Germinal center (tissue), 1 donor: ENCODE measurements at places on chromosomes 16 and 17.

GRCh38 chr17:40625311-40625710 is 22.3 kb downstream of the SMARCE1 start:
- DNase-seq: no peak

GRCh38 chr17:63950940-63951907 is 19.1 kb upstream of the CD79B start:
- peak; percentile 79 for DNase-seq

DNA sequence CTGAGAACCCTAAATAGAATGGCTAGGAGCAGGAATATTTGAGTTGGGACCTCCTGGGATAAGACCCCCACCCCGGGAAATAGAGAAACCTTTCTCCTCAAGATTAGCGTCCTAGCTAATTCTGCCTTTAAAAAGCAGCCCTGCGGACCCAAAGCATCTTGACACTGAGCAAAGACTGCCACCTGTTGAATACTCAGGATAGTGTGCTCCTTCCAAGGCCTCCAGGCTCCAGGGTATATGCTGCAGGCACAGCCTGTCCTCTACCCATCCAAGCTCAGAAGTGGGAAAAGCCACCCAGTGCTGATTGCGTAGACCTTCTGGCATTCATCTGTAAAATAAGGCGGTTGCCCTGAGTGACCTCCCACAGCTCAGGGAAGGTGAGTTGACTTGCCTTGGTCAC is 456.2 kb upstream of the DYNLRB2 start:
- no peak for DNase-seq

GRCh38 chr16:53084141-53084541 is 29.4 kb downstream of the CHD9 start:
- DNase-seq: no peak

DNA sequence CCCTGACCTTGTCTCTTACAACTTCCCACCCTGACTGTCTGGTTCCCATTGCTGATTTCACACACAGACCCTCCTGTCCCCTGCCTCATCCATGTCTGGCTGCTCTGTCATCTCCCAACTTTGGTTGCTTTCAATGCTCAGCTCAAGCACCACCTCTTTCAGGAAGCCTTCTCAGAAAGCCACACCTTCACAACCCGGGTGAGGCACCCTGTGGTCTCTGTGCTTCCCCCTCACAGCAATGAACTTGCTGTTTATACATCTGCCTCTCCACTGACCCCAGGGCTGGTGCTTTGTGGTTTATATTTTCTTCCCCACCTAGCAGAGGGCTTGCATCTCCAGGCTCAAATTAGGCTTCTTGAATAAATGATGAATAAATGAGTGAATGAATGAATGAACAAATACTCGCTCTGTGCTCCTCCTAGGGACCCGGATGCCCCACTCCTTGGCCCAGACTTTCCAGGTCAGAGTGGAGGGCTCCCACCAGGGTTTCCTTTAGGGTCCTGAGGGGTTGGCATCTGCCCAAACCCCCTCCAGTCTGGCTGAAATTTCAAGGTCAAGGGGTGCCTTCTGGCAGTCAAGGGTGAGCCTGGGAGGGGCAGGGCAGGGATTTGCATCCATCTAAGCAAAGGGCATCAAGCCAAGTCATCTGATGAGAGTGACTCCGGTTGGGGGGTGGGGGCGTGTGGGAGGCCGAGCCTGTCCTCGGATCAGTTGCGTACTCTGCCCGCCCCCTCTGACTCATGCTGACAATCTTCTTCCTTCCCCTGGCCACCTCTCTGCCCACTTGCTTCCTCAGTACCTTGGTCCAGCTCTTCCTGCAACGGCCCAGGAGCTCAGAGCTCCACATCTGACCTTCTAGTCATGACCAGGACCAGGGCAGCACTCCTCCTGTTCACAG is at the start of gene ITGAX:
Gene ITGAX, plus strand, starts transcription at position 783 of the 898 bp plus-strand sequence. Its CDS starts 79 bp downstream, at position 862.
- peak; percentile 44 for DNase-seq

DNA sequence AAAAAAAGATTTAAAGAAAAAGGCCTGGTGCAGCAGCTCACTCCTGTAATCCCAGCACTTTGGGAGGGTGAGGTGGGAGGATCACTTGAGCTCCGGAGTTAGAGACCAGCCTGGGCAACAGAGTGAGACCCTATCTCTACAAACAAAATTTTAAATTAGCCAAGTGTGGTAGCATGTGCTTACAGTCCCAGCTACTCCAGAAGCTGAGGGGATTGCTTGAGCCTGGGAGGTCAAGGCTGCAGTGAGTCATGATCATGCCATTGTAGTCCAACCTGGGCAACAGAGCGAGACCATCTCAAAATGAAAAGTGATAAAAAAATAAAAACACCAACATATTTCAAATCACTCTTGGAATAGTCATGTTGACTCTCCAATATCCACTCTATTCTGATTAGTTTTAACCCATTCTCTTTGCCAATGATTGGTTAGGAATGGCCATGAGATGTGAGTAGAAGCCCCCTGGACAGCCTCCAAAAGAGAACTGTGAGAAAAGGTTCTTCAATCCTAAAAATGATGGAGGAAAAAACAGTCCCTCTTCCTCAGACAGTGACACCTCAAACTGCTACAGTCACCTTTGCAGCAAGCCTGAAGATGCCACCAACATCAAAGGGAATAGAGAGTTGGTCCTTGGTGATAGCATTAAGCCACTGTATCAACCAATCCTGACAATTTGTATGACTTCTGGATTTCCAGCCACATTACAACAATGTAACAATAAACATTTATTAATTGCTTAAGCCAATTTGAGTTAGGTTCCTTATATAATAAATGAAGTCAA is 2.9 kb upstream of the KANSL1 start:
- DNase-seq: no peak

DNA sequence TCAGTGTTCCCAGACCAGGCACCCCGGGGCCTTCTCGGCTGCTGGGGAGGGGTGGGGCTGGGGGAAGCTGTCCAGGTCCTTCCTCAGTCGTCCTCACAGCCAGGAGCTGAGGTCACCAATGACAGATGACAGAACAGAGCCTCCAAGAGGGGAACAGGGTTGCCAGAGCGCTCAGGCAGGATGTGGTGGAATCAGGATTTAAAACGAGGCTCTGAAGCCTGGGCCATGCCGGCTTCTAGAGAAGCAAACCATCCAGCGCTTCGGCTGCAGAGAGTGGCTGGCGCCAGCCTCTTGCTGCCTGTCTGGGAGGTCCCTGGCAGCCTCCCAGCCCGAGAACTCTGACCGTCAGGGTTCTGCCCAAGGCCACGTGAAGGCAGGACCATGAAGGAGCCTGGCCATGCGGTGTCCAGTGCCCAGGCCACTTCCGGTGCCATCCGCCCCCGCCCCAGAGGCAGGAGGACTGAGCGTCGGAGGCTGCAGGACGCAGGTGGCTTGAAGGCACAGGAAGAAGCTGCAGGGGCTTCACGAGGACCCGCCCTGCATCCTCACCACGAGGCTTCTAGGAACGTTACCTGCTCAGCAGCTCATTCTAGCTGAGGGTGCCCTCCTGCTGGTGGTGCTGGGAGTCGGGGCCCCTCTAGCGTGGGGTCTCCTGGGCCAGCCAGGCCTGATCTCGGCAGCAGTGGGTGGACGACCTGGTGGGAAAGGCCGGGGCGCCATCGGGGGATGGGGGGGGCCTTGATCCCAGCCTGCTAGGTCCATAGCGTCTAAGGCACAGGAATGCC is 78.5 kb downstream of the KLHDC4 start:
- no peak for DNase-seq
